Midbrain (tissue), 1 donor: ENCODE measurements at places on chromosomes 5 and 9.
A peak's percentile ranks its signal among the peaks of the same experiment; 100 is the strongest.

- DNase-seq: no peak
Measured at GRCh38 chr9:134635351-134636148, 6.1 kb upstream of the COL5A1 start.

GRCh38 chr9:110089681-110090370 lies 118.1 kb downstream of the C9orf152 start:
- DNase-seq: no peak

DNA sequence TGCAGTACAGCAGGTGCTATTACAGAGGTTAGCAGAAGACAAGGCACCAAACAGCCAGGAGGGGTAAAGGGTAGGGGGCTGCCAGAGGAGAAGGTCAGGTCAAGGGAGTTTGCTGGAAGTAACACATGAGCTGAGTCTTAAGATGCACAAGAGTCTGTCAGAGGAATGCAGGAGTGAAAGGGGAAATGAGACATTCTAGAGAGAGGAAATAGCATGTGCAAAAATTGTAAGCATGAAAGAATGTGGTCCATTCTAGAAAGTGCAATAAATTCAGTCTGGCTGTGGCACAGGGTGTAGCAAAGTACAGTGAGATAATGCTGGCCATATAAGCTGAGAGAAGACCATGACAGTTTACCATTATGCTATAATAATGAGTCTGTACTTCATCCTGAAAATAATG lies 6.6 kb downstream of the GOLGA1 start:
- no peak for DNase-seq

DNA sequence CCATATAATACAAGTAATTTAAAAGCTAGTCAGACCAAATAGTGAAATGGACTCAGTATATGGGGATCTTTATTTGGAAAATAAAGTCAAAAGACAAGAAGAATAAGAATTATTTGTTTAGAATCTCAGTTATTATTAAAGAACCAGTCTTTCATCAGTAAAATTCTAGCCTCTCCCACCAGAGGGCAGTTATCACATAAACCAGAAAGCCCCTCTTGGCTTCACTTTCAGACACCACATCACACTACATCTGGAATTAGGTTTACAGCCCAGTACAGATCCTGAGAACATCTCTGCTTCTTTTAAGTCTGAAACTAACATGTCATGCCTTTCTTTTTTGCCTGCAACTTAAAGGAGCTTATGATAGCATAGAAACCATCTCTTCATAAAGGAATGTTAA lies 12.2 kb upstream of the HSPB3 start:
- peak; percentile 12 for DNase-seq
